Ascending aorta (tissue), 2 donors: ENCODE measurements at places on chromosomes 12 and 14.

DNA sequence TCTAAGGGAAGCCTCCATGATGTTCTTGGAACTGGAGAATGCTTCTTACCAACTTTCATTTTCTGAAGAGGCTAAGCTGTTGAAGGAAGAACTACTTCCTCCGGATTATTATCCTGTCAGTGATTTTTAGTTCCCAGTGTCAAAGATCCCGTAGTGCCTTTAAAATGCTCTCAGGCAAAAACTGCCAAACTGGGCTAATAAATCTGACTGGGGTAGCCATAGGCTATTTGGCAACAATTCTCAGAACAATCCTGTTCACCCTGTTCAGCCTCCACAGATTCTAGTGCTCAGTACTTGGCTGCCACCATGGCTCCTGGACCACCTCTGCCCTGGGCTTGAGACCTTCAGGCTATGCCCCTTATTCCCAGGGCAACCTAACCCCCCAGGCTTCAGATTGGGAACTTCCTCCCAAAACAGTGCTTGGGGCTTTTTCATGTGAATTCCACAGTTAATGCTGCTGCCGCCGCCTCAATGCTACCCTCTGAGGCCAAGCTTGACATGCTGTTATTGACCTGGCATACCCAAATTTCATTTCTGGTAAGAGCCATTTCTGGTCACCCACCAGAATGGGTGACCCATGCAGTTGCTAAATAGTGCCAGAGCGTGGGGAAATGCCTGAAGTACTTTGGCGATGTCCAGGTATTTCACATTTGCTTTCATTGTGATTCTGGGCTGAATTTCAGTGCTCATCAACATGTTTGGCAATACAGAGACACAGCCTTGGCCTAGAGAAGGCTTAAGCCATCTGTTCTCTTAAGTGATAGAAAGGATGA is 110.0 kb upstream of the ARHGAP5 start:
- DNase-seq, result no peak

GRCh38 chr14:54486685-54487084 is 2.1 kb downstream of the GMFB start:
- no peak for DNase-seq

DNA sequence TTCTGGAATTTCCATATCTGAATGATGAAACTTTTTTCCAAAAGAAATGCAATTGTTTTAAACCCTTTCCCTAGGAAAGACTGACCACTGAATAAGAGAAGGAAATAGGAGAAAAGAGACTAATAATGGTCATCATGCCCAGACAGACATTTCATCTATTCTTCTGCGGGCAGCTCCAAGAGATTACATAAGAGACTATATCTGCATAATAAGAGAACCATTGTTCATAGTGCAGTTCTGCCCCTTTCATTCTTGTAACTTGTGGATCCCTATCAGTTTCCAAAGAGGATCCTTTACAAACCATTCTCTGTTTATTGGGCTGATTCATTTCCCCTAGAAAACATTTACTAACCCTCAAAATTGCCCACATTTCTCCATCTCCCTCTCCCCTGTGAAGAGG is 197.8 kb downstream of the FSCB start:
- no peak for DNase-seq

DNA sequence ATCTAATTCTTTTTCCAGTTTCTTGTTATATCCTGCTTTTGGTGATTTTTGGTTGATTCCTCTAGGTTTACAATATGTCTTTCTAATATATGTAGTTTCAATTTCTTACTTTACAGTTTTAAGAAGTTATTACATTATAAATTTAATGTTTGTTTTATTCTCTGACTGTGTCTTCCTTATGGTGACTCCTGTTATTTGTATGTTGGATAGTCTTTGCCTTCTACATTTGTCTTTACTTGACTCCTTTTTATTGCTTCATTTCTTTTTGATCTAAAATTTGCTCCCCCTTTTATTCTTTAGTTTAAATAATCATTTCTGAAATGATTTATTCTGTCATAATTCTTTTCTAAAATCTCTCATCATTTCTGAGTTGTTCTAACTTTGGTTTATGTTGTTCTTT is 125.8 kb downstream of the CCDC91 start:
- no peak for DNase-seq

- DNase-seq, result no peak
These were observed 2.5 kb downstream of the LACRT start for GRCh38 chr12:54631988-54632728.

DNA sequence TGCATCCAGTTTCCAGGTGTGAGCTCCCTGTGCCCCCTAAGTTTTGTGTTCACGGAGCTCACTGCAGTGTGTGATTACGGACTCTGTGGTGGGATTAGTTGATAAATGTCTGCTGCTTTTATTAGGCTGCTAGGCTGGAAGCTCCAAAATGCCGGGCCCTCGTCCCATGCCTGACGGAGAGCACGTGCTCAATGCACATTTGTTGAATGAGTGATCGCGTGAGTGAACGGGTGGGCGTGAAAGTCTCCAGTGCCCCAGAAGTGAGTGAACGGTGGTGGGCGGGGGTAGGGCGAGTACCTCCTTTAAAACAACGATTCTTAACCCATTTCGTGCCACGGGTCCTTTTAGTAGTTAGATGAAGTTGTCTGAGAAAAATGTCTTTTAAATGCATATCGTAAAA is 175.5 kb downstream of the AACS start:
- no peak for DNase-seq

DNA sequence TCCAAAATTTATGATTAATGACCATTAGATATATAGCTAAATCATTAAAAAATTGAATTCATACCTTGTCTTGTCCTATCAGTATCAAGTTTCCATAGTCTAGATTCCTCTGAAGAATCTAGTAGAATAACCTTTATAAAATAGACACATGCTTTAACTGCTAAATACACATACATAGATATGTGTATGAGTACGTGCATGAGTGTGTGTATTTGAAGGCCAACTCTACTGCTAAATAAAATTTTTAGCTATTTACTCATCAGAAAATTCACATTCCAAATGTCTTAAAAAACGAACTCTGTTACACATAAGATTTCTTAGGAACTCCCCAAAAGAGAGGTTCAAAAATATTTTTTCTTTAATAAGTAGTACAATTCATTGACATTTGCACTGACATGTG is 233.0 kb downstream of the SSPN start:
- DNase-seq, result no peak

- DNase-seq, result no peak
These were observed 18.1 kb upstream of the IAPP start for GRCh38 chr12:21354641-21355040.

DNA sequence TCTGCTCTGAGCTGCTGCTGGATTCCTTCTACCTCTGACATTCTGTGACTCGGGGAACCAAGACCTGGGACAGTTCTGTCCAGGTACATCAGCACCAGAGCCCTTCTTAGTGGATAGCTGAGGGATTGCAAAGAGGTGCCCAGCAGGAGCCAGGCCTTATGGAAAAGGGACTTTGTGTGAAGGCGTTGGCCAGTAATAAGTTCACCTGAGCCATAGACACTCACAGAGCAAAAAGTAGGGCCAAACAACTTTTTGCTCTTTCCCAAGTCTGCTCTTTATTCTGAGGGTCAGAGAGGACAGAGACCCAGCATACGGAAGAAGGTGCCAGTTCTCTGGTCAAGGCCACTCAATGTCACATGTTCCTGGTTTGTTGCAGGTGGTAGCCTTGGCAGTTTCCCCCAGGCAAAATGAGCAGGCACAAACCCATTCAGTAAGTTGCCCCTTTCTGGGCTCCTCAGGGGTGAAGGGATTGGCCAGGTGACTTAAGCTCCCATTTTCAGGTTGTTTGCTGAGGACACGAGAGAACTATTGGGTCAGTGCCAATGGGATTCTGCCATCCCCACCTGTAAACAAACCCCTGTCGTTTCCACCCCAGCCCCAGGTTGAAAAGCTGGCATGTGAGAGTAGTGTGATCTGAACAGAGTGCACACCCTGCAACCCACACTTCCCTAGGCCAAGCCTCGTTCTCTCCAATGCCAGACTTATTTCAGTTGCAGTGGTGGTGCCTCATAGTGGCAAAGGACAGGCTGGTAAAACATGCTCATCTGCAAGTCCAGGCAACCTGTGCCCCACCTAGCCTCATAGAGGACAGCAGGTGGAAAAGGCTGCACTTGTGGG is 150.3 kb downstream of the SMOC1 start:
- DNase-seq, result no peak

- DNase-seq, result no peak
These were observed 141.0 kb downstream of the GRIP1 start for GRCh38 chr12:66537876-66538275.

GRCh38 chr14:104553166-104554087 is 26.1 kb upstream of the C14orf180 start:
- DNase-seq, result no peak

- no peak for DNase-seq
These were observed 1.0 kb downstream of the SMARCD1 start for GRCh38 chr12:50086148-50086547.

DNA sequence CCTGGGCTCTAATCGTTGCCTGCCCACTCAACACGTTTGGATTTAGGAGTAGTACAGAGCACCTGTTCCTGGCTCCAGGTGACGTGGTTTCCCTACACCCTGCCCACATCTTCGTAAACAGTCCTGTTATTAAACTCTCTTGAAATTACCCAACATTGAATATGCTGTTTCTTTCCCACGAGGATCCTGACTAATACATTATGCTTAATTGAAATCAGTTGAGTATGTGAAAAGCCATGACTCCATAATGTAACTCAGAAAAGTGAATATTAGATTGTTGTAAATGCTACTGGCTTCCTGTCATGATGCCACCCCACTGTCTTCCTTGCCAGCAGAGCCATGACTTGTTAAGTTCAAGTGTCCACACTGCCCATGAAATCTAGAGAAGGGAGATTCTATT is 21.6 kb downstream of the AK7 start:
- no peak for DNase-seq

GRCh38 chr14:21768116-21768874 is 94.7 kb upstream of the OR4E1 start:
- DNase-seq, result no peak

DNA sequence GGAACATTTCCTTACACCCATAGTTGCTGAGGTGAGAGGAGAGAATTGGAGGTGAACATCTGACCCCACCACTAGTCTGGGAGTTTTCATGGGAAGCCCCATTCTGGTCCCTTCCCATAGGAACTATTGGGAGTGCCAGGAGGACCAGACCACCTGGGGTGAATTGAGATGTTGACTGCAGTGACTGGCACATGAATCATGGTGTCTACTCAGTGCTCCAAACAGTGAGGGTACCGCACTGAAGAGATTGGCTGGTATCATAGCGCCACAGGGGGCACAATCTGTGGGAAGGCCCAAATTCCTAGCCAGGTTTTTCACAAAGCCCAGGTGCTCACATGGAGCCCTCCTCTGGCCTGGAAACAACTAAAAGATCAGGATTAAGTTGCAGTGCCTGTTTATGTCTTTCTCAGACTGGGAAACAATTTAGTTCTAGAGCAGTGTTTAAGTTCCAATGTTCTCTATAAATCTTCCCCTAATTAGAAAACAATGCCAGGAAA is 3.7 kb upstream of the RNASE9 start:
- no peak for DNase-seq

DNA sequence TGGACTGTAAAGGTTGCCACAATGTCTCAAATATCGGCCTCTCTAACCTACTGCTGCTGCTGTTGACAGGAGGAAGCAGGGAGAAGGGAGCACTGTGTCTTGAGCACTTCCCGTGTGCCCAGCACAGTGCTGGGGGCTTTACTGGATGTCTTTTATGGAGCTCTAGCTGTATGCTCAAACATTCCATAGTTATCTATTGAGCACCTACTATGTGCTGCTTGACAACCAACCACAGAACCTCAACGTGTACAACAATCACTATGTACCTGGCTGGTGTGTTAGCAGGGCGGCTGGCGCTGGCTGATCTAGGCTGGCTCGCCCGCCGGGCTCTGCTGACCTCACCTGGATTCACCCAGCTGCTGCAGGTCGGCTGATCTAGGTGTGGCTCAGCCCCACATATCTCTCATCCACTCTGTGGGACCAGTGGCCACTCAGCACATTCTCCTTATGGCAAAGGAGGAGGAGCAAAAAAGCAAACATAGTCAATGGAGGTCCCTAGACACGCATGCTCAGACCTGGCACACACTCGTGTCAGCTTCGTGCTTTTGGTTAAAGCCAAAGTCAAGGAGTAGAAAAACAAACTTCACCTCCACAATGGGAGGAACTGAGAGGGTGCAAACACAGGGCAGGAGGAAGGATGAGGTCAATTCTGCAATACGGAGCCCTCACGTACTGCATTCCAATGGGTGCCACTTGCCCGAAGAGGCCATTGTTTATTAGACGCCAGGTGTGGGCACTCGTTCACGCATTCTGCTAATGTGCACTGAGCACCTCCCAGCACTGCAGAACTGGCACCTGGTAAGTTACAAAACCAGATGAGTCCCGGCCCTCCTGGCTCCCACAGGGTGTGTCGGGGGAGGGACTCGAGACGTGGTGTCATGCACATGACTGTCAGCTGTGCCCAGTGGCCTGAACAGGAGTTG is 147.2 kb downstream of the SCARB1 start:
- DNase-seq, result no peak

GRCh38 chr14:102759456-102760187 is 17.6 kb upstream of the TRAF3 start:
- DNase-seq, result no peak

DNA sequence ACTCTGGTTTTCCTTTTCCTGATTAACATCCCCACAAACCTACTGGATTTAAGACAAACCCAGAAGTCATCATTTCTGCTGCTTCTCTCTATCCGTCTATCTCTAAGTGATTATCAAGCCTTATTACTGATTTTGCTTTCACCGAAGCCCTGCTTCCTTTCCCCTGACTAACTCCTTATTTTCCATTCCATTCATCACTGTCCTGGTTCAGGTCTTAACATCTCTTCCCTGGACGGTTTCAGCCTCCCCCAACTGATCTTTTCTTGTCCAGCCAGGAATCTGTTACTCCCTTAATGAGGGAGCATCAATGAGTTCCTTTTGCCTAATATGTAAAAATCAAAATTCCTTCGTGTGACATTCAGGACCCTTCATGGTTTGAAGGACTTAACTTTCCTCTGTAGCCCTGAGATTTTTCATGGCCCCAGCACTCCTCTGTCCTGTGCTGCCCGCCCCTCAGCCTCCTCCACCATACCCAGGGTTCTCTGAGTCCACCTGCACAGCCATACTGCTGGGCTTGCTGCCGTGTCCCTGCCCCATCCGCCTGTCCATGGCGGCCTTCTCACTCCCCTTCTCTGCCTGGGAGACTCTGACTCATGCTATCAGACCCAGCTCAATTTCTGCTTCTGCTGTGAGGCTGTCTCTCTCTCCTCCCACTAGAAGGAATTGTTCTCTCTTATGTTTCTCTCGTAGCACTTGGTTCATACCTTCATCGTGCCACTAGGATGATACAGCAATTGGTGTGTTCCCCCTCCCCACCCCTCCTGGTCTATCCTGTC is 167.8 kb upstream of the HIF1A start:
- no peak for DNase-seq

- DNase-seq, result no peak
These were observed 126.4 kb downstream of the CCER1 start for GRCh38 chr12:90828621-90829020.

GRCh38 chr12:26727482-26728204 is 105.4 kb downstream of the ITPR2 start:
- DNase-seq, result no peak

- no peak for DNase-seq
These were observed 17.7 kb downstream of the RFX4 start for GRCh38 chr12:106600503-106600902.

GRCh38 chr14:103879570-103880347 is 32.4 kb upstream of the PPP1R13B start:
- no peak for DNase-seq
